ENCODE measurements at places on chromosomes 13 and 19.

GRCh38 chr19:13484166-13484565 lies 22.1 kb downstream of the CACNA1A start:
- DNase-seq: no peak

DNA sequence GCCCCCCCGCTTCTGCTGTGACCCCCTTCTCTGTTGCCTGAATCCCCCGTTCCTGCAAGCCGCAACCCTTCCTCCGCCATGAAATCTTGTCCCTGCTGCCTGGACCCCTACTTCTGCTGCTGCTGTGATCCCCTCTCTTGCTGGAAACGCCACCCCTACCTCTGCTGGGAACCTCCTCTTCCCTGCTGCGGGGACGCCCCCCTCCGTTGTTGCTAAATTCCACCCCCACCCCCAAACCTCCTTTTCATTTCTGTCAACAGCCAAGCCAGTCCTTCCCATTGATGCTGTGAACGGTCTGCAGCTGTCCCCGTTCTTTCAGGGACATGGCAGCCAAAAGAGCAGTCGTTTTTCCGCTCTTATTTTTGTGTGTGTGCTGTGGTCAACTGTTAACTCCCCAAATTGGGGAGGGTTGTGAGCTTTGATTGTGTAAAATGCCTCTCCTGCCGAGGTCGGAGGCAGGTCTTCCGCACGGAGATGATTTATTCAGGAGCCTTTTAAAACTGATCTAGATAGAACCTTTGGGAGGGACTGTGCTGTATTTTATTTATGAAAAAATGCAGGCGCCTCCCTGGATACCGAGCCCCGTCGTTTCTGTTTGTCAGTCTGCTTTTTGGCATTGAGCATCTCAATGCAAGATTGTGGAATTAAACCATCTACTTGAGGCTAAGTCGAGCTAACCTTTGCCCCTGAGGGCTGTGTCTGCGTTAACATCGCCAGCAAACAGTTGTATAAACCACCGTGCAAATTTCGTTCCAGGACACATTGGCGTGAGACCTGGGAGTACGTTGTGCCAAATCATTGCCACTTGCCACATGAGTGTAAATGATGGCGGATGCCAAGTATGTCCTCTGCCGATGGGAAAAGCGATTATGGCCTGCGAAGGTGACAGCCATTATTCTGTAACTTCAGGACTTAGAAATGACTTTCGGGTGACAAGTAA lies 27.9 kb upstream of the NDUFS7 start:
- DNase-seq: peak; percentile 40

- no peak for DNase-seq
Measured at GRCh38 chr13:46403851-46404732, 17.0 kb upstream of the RUBCNL start.

- no peak for DNase-seq
Measured at GRCh38 chr19:43564800-43565199, 10.5 kb downstream of the XRCC1 start.

DNA sequence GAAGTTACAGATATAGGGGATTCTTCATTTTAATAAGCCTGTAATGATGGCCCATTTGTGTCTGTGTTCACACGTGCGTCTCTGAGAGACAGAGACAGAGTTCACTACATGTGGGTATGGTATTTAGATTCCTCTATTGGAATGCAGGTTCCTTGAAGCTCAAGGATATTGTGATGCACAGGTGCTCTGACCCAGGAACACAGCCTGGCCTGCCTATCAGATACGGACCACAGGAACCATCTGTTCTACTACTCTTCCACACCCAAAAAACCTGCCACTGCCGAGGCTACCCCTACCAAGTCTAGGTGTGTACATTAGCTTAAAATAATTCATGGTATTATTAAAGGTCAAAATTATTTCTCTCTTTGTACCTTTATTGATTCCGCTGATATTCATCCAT lies 289.2 kb downstream of the ATP8A2 start:
- DNase-seq: no peak

DNA sequence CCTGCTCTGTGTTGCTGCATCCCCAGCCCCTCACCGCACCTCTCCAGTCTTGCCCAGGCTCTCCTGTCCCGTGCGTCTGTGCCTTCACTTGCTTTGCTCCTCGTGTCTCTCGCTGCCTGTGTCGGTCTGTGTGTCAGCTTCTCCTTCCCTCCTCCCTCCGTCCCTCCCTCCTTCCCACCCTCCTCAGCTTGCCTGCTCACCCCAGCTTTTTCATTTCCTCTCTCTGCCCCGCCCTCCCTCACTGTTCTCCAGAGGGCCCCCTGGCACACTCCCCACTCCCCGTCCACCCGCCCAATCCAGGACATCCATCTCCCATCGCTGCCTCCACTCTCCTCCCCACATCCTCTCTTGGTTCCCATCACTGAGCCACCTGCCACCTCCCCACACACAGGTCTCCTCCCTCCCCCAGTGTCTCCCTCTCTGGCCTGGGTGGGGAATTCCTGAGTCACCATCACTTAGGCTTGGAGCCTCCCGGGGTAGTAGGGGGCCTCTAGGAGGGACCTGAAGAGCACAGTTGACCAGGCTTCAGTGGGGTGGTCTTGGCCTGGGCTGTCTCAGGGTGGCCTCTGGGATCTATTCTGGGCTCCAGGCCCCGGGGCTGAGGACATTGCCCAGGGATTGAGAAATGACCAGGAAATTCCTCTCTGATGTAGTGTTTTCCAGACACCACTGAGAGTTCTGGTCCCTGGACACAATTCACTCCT lies at the start of gene PTGIR:
TSS of gene PTGIR (minus strand) at position 132 of the 704 bp plus-strand sequence. CDS start 864 bp downstream, outside the sequence.
- peak; percentile 88 for DNase-seq
